Activated CD4-positive, alpha-beta memory T cell treated with anti-CD3 and anti-CD28 coated beads, Interleukin-2, amount 10 ng/mL, durations not matched to agents 7 days and 5 days (primary cell): ENCODE measurements at places on chromosomes 13 and 19. TPM values are rescaled to one million over a fixed set of nuclear protein-coding genes. Genes with fewer than 3 reads are reported as not detected.

ATP1A3 gene
- total RNA-seq, result 1.2 TPM

SELENOV gene
- not detected for total RNA-seq

PDS5B gene
- 60.6 TPM for total RNA-seq

SYCN gene
- not detected for total RNA-seq

UPK1A gene
- total RNA-seq, result 0.86 TPM

KIR2DL4 gene
- not detected for total RNA-seq

PCCA gene
- 11.7 TPM for total RNA-seq

ZNF571 gene
- 2.9 TPM for total RNA-seq

COL4A2 gene
- not detected for total RNA-seq

CHAF1A gene
- total RNA-seq, result 82.5 TPM

ZNF790 gene
- total RNA-seq, result 8.9 TPM

COX7A1 gene
- total RNA-seq, result not detected

IL27RA gene
- 55.5 TPM for total RNA-seq

ZNF534 gene
- total RNA-seq, result not detected

LGALS14 gene
- not detected for total RNA-seq

EDNRB gene
- not detected for total RNA-seq

TEX26 gene
- total RNA-seq, result not detected

SPACA4 gene
- not detected for total RNA-seq

SLC17A7 gene
- total RNA-seq, result 0.30 TPM
